ENCODE measurements at places on chromosomes 12 and 14.

DNA sequence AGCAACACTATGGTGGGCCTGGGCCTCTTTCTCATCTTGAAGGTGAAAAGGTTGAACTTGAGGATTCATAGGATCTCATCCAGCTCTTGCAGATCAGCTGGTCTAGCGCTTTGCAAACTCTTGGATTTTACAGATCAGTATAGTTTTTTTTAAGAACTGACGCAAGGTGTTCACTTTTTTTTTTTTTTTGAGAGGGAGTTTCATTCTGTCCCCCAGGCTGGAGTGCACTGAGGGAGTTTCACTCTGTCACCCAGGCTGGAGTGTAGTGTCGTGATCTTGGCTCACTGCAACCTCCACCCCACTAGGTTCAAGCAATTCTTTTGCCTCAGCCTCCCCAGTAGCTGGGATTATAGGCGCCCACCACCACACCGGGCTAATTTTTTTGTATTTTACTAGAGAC, 20.4 kb upstream of the LGMN start:
- no peak for DNase-seq

GRCh38 chr14:73263606-73264005, 26.3 kb downstream of the PAPLN start:
- DNase-seq: no peak

- no peak for DNase-seq
These were observed 3.1 kb downstream of the PRB4 start for GRCh38 chr12:11307143-11307542.

DNA sequence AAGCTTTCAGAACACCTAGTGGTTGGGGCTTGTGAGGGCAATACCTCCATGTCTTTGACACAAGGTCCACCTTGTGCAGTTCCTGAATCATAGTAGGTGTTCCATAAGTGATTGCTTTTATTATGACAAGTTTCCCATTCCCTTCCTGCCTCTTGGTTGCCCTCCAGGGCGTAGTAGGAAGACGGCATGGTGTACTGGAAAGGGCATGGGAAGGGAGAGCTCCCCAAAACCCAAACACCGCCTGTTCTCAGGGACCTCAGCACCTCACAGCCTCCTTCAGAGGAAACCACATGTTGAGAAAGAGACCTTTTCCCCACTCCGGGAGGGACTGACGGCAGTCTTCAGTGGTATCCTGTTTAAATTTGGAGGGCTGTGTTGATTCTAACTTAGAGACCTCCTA, 21.1 kb downstream of the EVL start:
- DNase-seq: no peak

GRCh38 chr12:16324772-16325171, 22.7 kb upstream of the MGST1 start:
- DNase-seq: no peak

GRCh38 chr12:83859021-83859420, 1053.6 kb downstream of the SLC6A15 start:
- DNase-seq: no peak
